Tongue (tissue), 3 donors: ENCODE measurements at places on chromosomes 7 and 10.

GRCh38 chr10:114301951-114302710 is 63.1 kb downstream of the VWA2 start:
- DNase-seq: no peak

- no peak for DNase-seq
Observed at GRCh38 chr7:147053746-147054145, 937.1 kb downstream of the CNTNAP2 start.

DNA sequence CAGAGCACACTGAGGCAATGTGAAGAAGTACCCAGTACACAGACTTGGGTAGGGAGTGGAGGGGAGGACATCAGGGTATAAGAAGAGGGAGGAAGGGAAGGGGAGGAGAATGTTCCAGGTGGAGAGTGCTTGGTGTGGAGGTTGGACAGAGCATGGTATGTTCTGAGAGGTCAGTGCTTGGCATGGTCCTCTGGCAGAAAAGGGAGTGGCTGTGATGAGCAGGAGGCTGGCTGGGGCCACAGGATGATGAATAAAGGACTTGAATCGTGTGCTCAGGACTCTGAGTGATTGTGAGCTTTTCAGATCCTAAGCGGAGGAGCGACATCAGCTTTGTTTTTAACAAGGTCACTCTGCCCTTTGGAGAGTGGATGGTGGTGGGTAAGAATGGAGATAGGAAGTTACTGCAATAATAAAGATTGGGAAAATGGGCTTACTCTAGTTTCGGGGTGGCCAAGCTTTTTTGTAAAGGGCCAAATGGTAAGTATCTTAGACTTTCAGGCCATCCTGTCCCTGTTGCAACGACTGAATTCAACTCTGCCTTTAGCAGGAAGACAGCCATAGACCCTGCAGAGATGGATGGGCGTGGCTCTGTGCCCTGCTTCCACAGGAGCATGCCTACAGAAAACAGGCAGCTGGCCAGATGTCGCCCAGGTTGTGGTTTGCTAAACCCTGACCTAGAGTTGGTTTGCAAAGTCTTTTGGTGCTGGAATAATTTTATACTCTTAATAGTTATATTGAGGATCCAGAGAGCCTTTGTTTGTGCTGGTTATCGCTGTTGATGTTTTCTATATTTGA is 8.4 kb downstream of the PPP2R2D start:
- DNase-seq: no peak

DNA sequence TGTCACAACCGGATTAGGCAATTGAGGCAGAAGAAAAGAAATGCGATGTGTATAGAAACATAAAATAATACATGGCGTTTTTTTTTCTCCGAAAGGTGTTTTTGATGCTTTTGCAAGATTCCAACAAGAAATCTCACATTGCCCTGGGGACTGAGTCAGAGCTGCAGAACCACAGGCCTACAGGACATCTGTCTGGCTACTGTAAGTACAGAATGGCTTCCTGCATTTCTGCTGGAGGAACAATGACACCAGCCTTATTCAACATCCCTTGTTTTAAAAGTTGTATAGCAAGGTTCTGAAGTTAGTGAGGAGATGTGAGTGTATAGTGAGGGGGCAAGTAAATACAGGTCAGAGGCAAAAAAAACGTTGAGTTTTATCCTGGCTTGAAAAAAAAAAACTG is 256.4 kb downstream of the ABCA13 start:
- no peak for DNase-seq

GRCh38 chr10:119413093-119413453 is 129.4 kb downstream of the RGS10 start:
- DNase-seq: no peak

- no peak for DNase-seq
Observed at GRCh38 chr7:98085674-98086073, 21.0 kb upstream of the LMTK2 start.

GRCh38 chr10:5470062-5470751 is 29.2 kb downstream of the CALML5 start:
- no peak for DNase-seq

- DNase-seq: no peak
Observed at GRCh38 chr10:45278860-45279498, 36.4 kb downstream of the OR13A1 start.

GRCh38 chr7:77426521-77427051 is 10.4 kb upstream of the GSAP start:
- no peak for DNase-seq

DNA sequence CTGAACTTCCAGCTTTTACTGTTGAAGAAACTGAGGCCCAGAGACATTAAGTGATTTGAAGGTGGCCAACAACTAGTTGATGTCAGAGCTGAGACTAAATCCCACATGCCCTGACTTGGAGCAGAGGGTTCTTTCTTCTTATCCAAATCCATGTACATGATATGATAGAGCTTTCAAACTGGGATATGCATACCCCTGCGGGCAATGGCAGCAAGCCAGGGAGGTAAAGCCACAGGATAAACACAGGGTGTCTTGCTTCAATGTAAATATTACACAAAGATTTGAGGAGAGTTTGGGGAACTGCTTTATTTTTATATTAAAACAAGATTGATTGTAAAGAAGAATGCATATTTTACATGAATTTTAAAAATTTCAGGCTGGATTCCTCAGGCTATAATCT is 2.3 kb upstream of the LRRC72 start:
- DNase-seq: peak; percentile 53

- peak; percentile 71 for DNase-seq
Observed at GRCh38 chr10:24214762-24215161, 5.8 kb downstream of the KIAA1217 start.

DNA sequence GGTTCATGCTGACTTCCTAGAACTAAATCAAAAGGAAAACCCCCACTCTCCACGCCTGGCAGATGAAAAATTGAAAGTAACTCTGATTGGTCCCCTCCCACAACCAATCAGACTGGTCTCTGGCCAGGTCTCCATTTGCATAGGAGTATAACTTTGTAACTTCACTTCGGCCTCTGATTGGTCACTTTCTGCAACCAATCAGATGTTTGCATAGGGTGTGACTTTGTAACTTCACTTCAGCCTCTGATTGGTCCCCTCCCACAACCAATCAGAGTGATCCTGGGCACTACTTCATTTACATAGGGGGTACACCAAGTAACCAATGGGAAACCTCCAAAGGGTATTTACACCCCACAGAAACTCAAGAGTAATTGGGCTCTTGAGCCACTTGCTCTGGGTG is 306.6 kb upstream of the PFKP start:
- DNase-seq: no peak

DNA sequence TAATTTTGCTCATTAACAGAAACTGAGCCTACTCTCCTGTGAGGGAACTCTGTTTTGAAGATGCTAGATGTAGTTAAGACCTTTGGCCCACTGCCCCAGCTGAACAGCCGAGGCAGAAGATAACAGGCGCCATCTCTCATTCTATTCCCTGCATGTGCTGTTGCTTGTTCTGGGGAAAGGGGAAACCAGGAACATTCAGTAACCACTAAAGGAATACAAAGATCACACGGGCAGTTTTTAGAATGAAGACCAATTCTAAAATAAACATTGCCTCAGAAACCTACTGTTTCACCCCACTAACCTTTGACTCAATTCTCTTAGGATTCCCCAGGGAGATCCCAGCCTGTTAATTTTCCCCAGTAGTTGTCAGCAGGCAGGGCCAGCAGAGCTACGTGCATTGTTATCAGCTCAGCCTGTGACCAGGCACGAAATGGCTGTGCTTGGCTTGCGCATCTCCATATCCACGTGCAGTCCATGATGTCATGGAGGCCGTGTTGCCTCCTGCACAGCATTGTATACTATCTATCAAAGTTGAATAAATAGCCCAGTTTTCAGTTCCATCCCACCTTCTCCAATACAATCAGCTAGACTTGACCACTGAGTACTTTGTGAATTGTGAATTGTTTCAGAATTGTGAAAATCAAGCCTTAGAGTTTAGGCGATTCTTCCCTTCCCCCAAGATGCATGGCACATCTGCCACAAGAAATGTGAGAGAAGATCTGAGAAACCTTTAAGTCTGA is 36.0 kb downstream of the ANK3 start:
- no peak for DNase-seq

- no peak for DNase-seq
Observed at GRCh38 chr7:41328544-41328943, 374.3 kb downstream of the INHBA start.

- DNase-seq: no peak
Observed at GRCh38 chr7:159169391-159169790, 24.7 kb upstream of the VIPR2 start.

GRCh38 chr10:72525689-72526088 is 100.2 kb downstream of the MICU1 start:
- no peak for DNase-seq

GRCh38 chr7:123633553-123633952 is 22.1 kb upstream of the LMOD2 start:
- no peak for DNase-seq

- DNase-seq: peak; percentile 47
Observed at GRCh38 chr7:134453518-134453917, 5.4 kb downstream of the AKR1B1 start.
